ENCODE measurements at places on chromosomes 7 and 10.

DNA sequence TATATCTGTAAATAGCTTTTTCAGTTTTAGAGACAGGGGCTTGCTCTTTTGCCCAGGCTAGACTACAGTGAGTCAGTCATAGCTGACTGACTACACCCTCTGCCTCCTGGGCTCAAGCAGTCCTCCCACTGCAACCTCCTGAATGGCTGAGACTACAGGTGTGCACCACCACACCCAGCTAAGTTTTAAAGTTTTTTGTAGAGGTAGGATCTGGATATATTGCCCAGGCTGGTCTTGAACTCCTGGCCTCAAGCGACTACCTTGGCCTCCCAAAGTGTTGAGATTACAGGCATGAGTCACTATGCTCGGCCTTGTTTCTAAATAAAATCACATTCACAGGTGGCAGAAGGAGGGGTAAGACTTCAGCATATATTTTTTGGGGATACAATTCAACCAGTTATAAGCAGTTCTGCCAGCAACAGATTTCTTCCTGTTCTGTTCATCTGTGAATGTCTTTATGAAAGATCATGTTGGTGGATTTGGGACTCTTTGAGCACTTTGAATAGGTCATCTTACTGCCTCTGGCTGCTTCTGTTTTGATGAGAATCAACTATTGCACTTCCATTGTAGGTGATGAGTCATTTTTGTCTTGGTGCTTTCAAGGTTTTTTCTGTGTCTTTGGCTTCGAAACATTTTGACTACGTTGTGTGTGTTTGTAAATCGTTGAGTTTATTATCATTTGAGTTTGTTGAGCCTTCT lies 15.7 kb downstream of the RBM33 start:
- DNase-seq, result no peak

DNA sequence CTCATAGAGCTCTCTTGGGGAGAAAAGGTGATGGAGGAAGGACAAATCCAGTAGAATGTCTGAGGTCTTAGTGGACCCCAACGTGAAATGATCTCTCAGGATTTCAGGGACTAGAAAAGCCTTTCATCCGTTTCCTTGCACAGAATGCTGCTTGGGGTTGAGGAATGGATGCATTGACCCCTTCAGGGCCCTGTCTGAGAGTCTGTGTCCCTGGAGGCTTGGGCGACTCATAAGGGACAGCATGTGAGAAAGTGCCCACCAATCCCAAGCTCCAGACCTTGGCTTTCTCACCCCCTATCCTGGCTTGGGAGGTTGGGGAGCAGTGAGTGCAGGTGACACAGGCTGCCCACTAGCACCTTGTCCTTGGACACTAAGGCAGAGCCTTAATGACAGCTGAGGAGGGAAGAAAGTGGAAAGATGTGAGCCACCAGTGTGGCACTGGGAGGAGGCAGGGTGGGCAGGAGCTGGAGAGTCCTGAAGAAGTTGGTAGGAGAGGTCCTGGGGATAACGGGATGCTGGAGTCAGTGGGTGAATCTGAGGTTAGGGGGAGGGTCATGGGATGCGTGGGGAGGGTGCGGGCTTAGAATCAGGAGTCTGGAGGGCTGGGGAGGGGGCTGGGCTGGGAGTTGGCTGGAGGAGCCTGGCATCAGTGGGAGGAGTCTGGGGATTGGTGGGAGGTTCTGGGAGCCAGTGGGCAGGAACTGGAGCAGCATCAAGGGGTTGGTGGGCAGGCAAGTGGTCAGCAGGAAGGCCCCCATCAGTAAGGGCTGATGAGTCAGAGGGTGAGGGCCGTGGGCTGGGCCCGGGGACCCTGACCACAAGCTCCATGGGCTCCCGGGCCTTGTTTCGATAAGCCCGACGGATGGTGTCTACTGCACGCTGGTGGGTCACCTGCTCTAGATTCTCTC lies 8.6 kb downstream of the LZTS2 start:
- DNase-seq, result no peak

DNA sequence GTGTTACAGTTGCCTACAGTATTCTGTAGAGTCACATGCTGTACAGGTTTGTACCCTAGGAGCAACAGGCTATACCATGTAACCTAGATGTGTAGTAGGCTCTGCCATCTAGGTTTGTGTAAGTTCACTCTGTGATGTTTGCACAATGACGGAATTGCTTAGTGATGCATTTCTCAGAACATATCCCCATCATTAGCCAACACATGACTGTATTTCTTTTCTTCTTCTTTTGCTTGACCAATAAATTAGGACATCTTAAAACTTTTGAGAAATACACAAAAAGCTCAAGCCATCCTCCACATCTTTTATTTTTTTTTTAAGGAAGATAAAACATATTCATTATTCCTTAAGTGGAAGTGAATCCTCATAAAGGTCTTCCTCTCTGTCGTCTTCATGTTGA lies 5.4 kb upstream of the PFKFB3 start:
- no peak for DNase-seq

- no peak for DNase-seq
These were observed 13.1 kb downstream of the PLEKHA1 start for GRCh38 chr10:122387572-122387971.

DNA sequence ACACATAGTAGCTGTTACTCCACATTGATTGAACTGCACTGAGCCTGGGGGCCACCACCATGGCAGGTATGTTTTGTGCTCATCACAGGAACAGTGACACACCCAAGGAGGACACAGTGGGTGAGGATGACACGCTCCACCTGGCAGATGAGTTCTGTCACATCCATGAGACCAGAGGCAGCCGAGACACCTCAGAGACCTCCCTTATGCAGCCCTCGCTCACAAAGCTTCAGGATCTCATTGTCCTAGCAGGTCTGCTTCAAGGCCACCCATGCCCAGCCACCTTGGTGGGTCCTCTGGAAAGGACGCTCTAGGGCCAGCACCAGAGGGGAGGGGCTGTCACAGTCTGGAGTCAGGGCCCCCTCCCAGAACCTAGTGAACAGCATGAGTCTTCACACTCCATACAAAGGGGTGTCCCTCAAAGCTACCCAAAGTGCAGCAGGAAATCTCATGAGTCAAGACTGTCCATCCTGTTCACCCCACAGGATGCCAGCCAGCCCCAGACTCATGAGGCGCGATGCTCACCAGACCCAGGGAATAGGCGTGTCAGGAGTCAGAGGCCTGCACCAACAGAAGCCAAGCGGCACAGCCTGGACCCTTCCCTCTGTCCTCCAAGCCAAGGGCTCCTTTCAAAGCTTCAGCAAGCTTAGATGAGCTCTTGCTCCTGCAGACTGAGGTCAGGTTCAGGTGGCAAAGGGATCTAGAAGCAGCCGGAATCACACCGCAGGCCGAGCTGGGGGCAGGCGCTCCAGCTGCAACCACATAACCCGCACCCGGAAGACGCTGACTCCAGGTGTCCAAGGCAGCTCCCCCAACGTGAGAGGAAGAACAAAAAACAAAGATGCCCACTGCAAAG lies 9.6 kb downstream of the FAM53B start:
- no peak for DNase-seq

- DNase-seq, result no peak
These were observed 590.2 kb downstream of the MAGI2 start for GRCh38 chr7:78863281-78863680.

Data from stimulated activated CD8-positive, alpha-beta memory T cell treated with anti-CD3 and anti-CD28 coated beads, Interleukin-15, amount 100 ng/mL, for 24 hours (primary cell).